GM23248 (cell line): ENCODE measurements at places on chromosomes 5 and 9.

DNA sequence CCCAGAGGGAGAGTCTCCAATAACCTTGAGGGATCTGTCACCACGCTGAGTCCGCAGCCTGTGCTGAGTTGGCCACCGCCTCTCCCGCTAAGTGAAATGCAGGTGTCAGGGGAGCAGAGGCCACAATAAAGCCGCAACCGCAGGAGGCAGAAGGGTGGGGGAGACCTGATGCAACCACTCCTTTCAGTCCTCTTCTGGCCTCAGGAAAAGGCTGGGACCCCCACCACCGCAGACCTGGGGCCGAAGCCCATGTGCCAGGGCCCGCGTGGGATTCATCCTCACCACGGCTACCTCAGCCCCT is 576 bp downstream of the MAP1B start:
- 0 out of 2 replicates have a peak, but pooled peaks cover 5% of the 10 kb centered on the region for H3K36me3 ChIP-seq
- peak overlapping the region; percentile 88 for H3K4me3 ChIP-seq
- H3K27me3 ChIP-seq = no peaks in the 10 kb centered on the region

DNA sequence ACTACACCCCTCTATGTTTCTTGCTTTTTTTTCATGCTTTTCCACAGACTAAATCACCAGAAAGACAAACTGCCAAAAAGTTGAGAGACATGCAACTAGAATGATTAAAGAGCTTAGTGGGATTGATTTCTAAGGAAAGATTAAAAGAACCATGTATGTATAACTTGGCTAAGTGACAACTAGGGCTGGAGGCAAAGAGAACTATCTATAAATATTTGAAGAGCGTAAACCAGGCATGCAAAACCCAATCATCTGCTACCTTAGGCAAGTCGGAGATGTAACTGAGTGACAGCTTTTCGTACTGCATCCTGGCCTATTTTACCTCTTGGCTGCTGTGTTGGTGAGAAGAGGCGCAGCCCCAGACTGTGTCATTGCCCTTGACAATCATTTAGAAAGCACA is 121.0 kb upstream of the TLX3 start:
- H3K36me3 ChIP-seq = no peaks in the 10 kb centered on the region
- DNase-seq = no peak
- H3K4me3 ChIP-seq = no peak overlapping the region
- no peaks in the 10 kb centered on the region for H3K27me3 ChIP-seq

- peak; percentile 95 for DNase-seq
- peak within 1 kb of the TSS; percentile 97 for H3K4me3 ChIP-seq
- no peaks in the 10 kb centered on the region for H3K27me3 ChIP-seq
- H3K36me3 ChIP-seq = no peaks in the 10 kb centered on the region
- H3K27ac ChIP-seq = peak within 1 kb of the TSS; percentile 88
Observed at GRCh38 chr5:40798012-40798800, at the start of gene PRKAA1. Gene PRKAA1, minus strand, starts transcription at chr5:40798374. Its CDS starts 185 bp downstream, at chr5:40798189.

- no peaks in the 10 kb centered on the region for H3K36me3 ChIP-seq
- no peaks in the 10 kb centered on the region for H3K27me3 ChIP-seq
- no peak overlapping the region for H3K4me3 ChIP-seq
- no peaks in the 10 kb centered on the region for H3K4me1 ChIP-seq
Observed at GRCh38 chr9:121115466-121115865, 40.7 kb downstream of the CNTRL start.

DNA sequence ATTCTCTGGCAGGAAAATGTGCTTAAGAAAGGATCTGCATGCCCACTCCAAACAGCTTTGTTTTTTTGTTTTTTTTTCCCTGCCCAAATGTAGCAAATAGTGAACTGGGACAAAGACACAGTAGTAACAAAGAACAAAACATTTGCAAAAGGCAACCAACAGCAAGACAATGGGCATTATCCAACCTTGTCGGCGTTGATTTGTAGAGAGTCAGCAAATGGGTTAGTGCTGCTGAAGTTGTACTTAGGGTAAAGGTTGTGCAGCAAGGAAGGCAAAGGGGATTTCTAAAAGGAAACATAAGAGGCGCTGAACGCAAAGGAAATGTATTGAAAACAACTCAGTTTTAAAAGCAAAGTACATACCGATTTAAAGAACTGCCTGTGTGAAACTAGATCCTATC is 136.2 kb downstream of the MPDZ start:
- H3K4me1 ChIP-seq = peaks cover 21% of the 10 kb centered on the region
- no peaks in the 10 kb centered on the region for H3K27me3 ChIP-seq
- DNase-seq = no peak
- no peak overlapping the region for H3K4me3 ChIP-seq
- no peak overlapping the region for H3K27ac ChIP-seq

- DNase-seq = no peak
- H3K27me3 ChIP-seq = peaks cover 30% of the 10 kb centered on the region
Observed at GRCh38 chr5:38249812-38250211, 8.5 kb upstream of the EGFLAM start.

- no peak overlapping the region for H3K27ac ChIP-seq
- H3K36me3 ChIP-seq = peaks cover 18% of the 10 kb centered on the region
- no peaks in the 10 kb centered on the region for H3K27me3 ChIP-seq
- peak; percentile 36 for DNase-seq
- H3K4me3 ChIP-seq = no peak overlapping the region
Observed at GRCh38 chr9:137244486-137245449, 3.7 kb downstream of the TUBB4B start.

GRCh38 chr9:104912606-104913005 is 15.3 kb downstream of the ABCA1 start:
- no peak for DNase-seq
- H3K4me1 ChIP-seq = peaks cover 28% of the 10 kb centered on the region
- H3K27ac ChIP-seq = no peak overlapping the region
- H3K36me3 ChIP-seq = no peaks in the 10 kb centered on the region
- no peaks in the 10 kb centered on the region for H3K27me3 ChIP-seq
- no peak overlapping the region for H3K4me3 ChIP-seq

- H3K4me1 ChIP-seq = no peaks in the 10 kb centered on the region
- DNase-seq = no peak
- peaks cover 49% of the 10 kb centered on the region for H3K36me3 ChIP-seq
- H3K27ac ChIP-seq = no peak overlapping the region
- no peaks in the 10 kb centered on the region for H3K27me3 ChIP-seq
- no peak overlapping the region for H3K4me3 ChIP-seq
Observed at GRCh38 chr5:6753851-6754250, 40.6 kb downstream of the TENT4A start.

- H3K27me3 ChIP-seq = no peaks in the 10 kb centered on the region
- H3K27ac ChIP-seq = peak overlapping the region; percentile 4
- H3K4me1 ChIP-seq = no peaks in the 10 kb centered on the region
Observed at GRCh38 chr9:136858844-136859757, 7.0 kb downstream of the MAMDC4 start.

GRCh38 chr5:139650689-139651042 is 2.5 kb downstream of the CXXC5 start:
- peak overlapping the region; percentile 93 for H3K4me3 ChIP-seq
- no peaks in the 10 kb centered on the region for H3K27me3 ChIP-seq
- H3K36me3 ChIP-seq = no peaks in the 10 kb centered on the region
- H3K27ac ChIP-seq = peak overlapping the region; percentile 98
- peaks cover 48% of the 10 kb centered on the region for H3K4me1 ChIP-seq
- DNase-seq = peak; percentile 43

DNA sequence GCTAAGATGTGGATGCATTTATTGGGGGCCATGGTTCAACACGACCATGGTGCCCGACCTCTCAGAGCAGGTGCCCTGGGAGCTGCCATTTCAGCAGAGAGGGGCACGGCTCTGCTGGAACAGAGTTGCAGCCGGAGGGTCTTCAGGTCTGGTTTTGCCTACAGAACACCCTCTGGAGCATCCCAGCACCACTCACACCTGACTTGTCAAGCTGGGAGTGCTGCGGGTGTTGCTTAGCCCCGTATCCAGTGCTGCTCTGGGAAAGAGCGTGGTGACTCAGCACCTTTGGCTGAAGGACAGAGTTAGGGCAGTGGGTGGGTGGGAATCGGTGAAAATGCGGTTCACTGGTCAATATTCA is 36.5 kb upstream of the IRX4 start:
- no peak overlapping the region for H3K4me3 ChIP-seq
- no peak for DNase-seq
- H3K27me3 ChIP-seq = no peaks in the 10 kb centered on the region; the same call in 1 of the 2 replicates
- no peak overlapping the region for H3K27ac ChIP-seq
- H3K4me1 ChIP-seq = no peaks in the 10 kb centered on the region

GRCh38 chr9:111728143-111728542 is 66.6 kb downstream of the SHOC1 start:
- H3K36me3 ChIP-seq = 0 out of 2 replicates have a peak, but pooled peaks cover 10% of the 10 kb centered on the region
- H3K27me3 ChIP-seq = no peaks in the 10 kb centered on the region
- DNase-seq = no peak
- no peak overlapping the region for H3K4me3 ChIP-seq

DNA sequence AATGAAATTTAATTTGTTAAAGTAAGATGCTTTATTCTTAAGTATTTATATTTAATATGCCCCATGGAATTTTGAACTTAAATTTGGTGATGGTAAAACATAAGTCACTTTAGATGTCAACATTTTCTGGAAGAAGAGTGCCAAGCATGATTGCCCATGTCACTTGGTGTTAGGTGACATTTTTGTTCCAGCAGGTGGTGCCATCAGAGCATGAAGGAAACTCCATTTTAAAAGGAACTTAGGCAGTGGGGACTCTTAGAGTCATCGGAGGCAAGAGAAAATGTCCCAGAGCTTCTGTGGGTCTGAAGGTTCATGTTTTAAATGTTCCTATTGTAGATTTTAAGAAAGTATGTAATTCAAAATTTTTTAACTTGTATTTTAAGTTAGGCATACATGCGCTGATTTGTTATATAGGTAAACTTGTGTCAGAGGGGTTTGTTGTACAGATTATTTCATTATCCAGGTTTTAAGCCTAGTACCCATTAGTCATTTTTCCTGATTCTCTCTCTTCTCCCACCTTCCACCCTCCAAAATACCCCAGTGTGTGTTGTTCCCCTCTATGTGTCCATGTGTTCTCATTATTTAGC is 789.3 kb downstream of the SEMA5A start:
- H3K4me1 ChIP-seq = no peaks in the 10 kb centered on the region
- no peaks in the 10 kb centered on the region for H3K36me3 ChIP-seq
- no peaks in the 10 kb centered on the region for H3K27me3 ChIP-seq
- DNase-seq = peak; percentile 60
- no peak overlapping the region for H3K27ac ChIP-seq
- no peak overlapping the region for H3K4me3 ChIP-seq

GRCh38 chr9:134211811-134212485 is 47.6 kb upstream of the RNU6ATAC start:
- DNase-seq = no peak
- H3K27ac ChIP-seq = no peak overlapping the region
- H3K4me1 ChIP-seq = no peaks in the 10 kb centered on the region
- no peaks in the 10 kb centered on the region for H3K36me3 ChIP-seq
- H3K27me3 ChIP-seq = no peaks in the 10 kb centered on the region
- H3K4me3 ChIP-seq = no peak overlapping the region

DNA sequence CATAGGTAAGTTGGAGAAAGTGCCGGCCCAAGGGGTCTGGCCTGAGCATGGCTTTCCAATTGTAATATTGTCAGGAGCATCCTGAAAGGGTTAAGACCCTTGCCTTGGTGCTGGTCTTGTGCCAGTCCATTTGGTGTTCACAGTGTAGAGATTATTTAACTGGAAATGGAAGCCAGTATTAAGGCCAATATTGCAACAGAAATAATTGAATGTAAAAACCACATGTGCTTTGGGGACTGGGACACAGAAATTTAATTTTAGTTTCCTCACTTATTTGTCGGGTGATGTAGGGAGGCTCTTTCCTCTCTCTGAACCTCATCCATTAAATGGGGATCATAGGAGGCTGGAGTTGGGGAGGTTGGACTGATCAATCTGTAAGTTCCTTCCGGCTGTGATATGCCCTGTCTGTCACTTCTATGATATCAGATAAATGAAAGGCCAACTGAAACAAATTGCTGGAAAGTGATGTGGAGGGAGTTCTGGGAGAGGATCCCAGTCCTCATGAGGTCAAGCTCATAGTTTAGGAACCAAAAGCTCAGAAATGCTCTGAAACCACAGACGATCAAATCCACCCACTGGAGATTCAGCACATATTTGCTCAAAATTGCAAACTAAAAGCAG is 54.8 kb upstream of the COL15A1 start:
- H3K4me1 ChIP-seq = peaks cover 37% of the 10 kb centered on the region
- H3K36me3 ChIP-seq = no peaks in the 10 kb centered on the region
- peak; percentile 59 for DNase-seq
- H3K27ac ChIP-seq = peak overlapping the region; percentile 46
- no peak overlapping the region for H3K4me3 ChIP-seq

DNA sequence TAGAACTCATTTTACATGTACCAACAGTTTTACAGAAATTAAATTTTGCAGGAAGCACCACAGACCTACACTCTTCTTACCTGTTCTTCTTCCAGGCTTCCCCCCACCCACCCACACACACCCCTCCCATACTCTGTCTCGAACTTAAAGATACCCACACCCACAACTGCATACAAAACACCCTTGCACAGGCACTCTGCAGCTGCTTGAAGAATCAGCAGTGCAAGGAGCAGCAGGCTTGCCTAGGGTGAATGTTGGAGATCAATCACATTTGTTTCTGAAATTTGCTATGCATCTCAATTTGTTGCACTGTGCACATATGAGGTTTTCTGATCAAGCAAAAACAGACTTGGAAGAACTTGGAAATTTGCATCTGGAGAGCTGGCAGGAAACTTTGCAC is 77.5 kb upstream of the TGFBR1 start:
- H3K36me3 ChIP-seq = no peaks in the 10 kb centered on the region
- no peak overlapping the region for H3K4me3 ChIP-seq
- H3K27ac ChIP-seq = no peak overlapping the region
- peaks cover 29% of the 10 kb centered on the region for H3K4me1 ChIP-seq
- DNase-seq = no peak

GRCh38 chr5:158421319-158421718 is 562.4 kb upstream of the CLINT1 start:
- no peaks in the 10 kb centered on the region for H3K36me3 ChIP-seq

DNA sequence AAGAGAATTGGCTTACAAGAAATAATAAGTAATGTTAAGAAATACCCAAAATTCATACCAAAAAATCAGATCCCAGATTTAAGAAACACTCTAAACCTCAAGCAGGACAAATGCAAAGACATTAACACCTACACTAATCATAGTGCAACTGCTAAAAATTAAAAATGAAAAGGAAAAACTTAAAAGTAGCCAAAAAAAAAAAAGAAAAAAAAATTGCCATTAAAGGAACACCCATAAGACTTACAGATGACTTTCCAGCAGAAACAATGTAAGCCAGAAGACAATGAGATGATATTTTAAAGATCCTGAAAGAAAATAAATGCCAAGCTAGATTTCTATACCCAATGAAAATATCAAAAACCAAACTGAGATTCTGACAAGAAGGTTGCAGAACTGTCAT is 101.5 kb downstream of the DENND1A start:
- no peaks in the 10 kb centered on the region for H3K27me3 ChIP-seq
- H3K4me3 ChIP-seq = no peak overlapping the region
- no peaks in the 10 kb centered on the region for H3K4me1 ChIP-seq
- no peak overlapping the region for H3K27ac ChIP-seq
- 0 out of 2 replicates have a peak, but pooled peaks cover 3% of the 10 kb centered on the region for H3K36me3 ChIP-seq

- H3K4me3 ChIP-seq = no peak overlapping the region
- no peak overlapping the region for H3K27ac ChIP-seq
- H3K27me3 ChIP-seq = no peaks in the 10 kb centered on the region
- DNase-seq = peak; percentile 7
- H3K4me1 ChIP-seq = no peaks in the 10 kb centered on the region
Observed at GRCh38 chr9:112120439-112120925, 54.6 kb downstream of the SUSD1 start.

- H3K36me3 ChIP-seq = no peaks in the 10 kb centered on the region
- no peaks in the 10 kb centered on the region for H3K27me3 ChIP-seq
- no peak overlapping the region for H3K4me3 ChIP-seq
- H3K27ac ChIP-seq = no peak overlapping the region
Observed at GRCh38 chr5:2906302-2907090, 155.0 kb upstream of the IRX2 start.
